SK-N-SH (cell line): ENCODE measurements at places on chromosomes 6 and 20. TPM values are rescaled to one million over a fixed set of nuclear protein-coding genes. Genes with fewer than 3 reads are reported as not detected.

Gene SLC25A27
- polyA plus RNA-seq, result 0.66 and 1.7 TPM in 2 replicates

Gene IL20RA
- 0.10 and 0.29 TPM in 2 replicates for polyA plus RNA-seq

Gene CRYBG1
- 13.8 and 14.9 TPM in 2 replicates for polyA plus RNA-seq

Gene SGK2
- 0.21 and 0.57 TPM in 2 replicates for polyA plus RNA-seq

Gene CRISP3
- not detected in 2 replicates for polyA plus RNA-seq

Gene ELOVL2
- polyA plus RNA-seq, result 0.39 and 0.49 TPM in 2 replicates

Gene HSP90AB1
- 843 and 1,069 TPM in 2 replicates for polyA plus RNA-seq

Gene CRIP3
- 0.11 TPM in 1 of 2 replicates, not detected in the other for polyA plus RNA-seq

Gene C6orf62
- polyA plus RNA-seq, result 36.0 and 42.3 TPM in 2 replicates

Gene SNAP25
- 42.4 and 46.0 TPM in 2 replicates for polyA plus RNA-seq

Gene TOP1
- polyA plus RNA-seq, result 8.9 and 11.9 TPM in 2 replicates

Gene DLL1
- polyA plus RNA-seq, result 0.08 and 0.25 TPM in 2 replicates

Gene MCHR2
- polyA plus RNA-seq, result not detected in 2 replicates

Gene STX11
- 0.15 and 0.41 TPM in 2 replicates for polyA plus RNA-seq

Gene SMOC2
- polyA plus RNA-seq, result not detected in 2 replicates

Gene SRSF12
- polyA plus RNA-seq, result 1.1 TPM in 2 replicates

Gene MDFI
- polyA plus RNA-seq, result 6.3 and 7.0 TPM in 2 replicates

Gene JPH2
- 0.67 and 0.75 TPM in 2 replicates for polyA plus RNA-seq

Gene CALHM4
- polyA plus RNA-seq, result not detected in 2 replicates

DNA sequence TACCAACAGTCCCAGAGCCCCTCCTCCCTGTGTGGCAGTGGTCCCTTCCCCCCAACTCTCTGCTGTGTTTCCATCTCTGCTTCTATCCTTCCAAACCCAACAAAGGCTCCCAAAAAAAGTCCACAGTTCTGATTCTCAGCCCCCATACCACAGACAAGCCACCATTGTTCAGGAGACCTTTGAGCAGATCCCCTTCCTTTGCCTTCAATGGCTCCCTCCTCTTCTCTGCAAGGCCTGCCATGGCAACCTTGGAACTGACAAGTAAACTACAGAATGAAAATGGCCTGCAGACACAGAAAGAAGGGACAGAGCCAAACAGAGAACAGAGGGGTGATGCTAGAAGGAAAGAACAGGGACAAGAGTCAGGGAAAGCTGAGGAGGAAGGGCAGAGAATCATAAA, 23.2 kb downstream of the OR2H2 start:
- no peak for DNase-seq

- no peak for DNase-seq
Observed at GRCh38 chr6:26067367-26067766, 19.9 kb upstream of the HFE start.

GRCh38 chr20:19590382-19590781, 167.7 kb upstream of the RIN2 start:
- no peak for DNase-seq

DNA sequence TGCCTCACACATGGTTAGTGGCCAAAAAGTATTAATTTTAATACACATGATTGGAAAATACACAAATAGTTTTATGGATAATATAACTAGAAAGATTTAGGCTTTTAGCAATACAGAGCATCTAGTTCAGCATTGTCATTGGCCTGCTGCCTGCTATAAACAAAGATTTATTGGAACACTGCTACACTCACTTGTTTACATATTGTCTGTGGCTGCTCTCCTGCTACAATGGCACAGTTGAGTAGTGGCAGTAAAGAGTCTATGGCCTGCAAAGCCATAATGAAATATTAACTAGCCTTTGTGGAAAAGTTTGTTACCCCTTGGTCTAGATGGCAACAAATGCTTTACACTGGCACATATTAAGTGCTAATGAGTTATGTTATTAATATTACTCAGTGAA, 37.8 kb downstream of the ZNF451 start:
- DNase-seq, result no peak

- DNase-seq, result no peak
Observed at GRCh38 chr6:19382676-19383075, 454.5 kb upstream of the ID4 start.

- no peak for DNase-seq
Observed at GRCh38 chr6:140475086-140475485, 1100.6 kb upstream of the CITED2 start.

GRCh38 chr6:105545947-105546731, 143.3 kb upstream of the PREP start:
- no peak for DNase-seq

- DNase-seq, result no peak
Observed at GRCh38 chr20:11581271-11581670, 336.4 kb upstream of the BTBD3 start.

- DNase-seq, result no peak
Observed at GRCh38 chr20:41524980-41525613, 93.1 kb downstream of the CHD6 start.

DNA sequence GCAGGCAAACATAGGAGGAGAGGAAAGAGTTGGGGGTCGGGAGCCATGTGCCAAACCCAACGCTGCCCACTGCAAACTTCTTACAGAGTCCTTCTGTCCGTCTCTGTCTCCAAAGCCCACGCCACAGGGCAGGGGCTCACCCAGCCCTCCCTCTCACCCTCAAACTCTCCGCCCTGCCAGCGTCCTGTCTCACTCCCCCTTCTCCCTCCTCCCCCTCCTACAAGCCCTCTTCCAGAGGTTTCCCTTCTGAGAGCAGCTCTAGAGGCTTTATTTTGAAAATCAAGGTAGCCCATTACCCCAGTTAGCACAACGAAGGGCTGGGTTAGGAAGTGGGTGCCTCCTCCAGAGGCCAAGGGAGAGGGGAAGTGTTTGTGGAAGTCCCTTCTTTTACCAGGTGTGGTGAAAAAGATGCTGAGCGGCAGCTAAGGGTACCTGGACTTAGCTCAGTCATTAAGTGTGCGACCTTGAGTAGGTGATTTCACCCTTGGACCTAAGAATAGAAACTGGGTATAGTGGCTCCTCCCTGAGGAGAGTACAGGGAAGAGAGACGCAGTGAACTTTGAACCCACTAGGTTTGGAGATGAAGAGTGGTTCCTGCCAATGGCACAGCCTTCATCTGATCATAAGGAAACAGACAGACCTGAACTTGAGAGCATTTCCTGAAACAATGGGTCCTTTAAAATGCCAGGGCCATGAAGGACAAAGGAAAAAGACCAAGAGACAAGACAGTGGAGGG, 123.8 kb downstream of the BANF2 start:
- no peak for DNase-seq

- DNase-seq, result no peak
Observed at GRCh38 chr6:55399351-55399750, 72.1 kb downstream of the GFRAL start.

- DNase-seq, result no peak
Observed at GRCh38 chr6:42257063-42257462, 39.4 kb upstream of the MRPS10 start.

DNA sequence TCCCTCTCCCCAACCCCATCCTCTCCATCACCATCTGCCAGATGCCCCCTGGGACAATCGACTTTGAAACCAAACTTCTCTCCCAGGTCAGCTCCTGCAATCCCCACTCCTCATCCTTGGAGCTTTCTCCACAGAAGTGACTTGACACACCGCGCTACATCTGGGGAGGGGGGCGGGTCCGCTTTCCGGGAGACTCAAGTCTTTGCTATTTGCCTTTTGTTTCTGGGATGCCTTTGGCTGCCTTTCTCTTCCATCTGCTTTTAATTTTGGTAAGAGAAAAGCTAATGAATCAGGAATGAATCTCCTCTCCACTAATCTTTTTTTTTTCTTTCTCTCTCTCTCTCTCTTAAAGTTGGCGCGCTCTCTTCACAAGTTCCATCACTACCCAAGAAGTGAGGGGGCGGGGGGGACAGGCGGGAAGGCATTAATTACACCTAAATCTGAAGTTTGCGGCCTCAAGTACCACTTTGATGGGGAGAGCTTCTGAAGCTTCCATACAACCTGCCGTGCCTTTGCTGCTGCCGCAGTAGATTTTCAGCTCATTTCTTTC, 664 bp upstream of the TPBG start:
- peak; percentile 21 for DNase-seq

DNA sequence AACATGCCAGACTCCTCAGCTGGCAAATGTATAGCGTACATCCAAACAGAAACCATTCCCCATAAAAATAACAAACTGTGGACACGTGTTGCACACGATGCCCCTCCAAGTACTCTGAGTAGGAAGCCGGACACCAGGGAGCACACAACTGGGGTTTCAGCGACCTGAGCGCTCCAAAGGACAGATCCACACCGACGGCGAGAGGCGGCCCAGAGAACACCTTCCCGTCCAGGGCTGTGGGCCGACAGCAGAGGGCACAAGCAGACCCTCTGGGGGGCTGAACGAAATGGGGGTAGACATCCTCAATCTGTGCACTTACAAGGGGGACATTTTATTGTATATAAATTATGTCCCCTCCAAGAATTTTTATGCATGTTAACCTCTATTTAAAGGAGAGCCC, 24.7 kb downstream of the TAF4 start:
- DNase-seq, result no peak

- DNase-seq, result no peak
Observed at GRCh38 chr20:43939762-43940121, 25.1 kb downstream of the TOX2 start.

- no peak for DNase-seq
Observed at GRCh38 chr20:38418509-38419204, 16.5 kb downstream of the SNHG17 start.

DNA sequence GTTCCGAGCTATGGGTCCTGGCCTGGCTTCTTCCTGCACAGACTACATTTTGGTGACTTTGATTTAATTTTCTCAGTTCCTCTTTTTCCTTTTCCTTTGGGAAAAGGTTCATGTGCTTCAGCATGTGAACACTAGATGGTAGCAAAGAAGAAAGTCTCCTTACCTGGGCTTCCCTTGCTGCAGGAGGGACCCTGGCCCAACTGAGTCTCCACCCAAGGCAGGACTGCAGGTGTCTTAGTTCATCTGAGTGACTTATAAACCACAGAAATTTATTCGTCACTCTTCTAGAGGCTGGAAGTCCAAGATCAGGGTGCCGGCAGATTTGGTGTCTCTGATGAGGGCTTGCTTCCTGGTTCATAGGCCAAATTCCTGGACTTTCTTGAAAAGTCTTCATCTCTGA, 163.2 kb downstream of the SYCP2 start:
- DNase-seq, result no peak

DNA sequence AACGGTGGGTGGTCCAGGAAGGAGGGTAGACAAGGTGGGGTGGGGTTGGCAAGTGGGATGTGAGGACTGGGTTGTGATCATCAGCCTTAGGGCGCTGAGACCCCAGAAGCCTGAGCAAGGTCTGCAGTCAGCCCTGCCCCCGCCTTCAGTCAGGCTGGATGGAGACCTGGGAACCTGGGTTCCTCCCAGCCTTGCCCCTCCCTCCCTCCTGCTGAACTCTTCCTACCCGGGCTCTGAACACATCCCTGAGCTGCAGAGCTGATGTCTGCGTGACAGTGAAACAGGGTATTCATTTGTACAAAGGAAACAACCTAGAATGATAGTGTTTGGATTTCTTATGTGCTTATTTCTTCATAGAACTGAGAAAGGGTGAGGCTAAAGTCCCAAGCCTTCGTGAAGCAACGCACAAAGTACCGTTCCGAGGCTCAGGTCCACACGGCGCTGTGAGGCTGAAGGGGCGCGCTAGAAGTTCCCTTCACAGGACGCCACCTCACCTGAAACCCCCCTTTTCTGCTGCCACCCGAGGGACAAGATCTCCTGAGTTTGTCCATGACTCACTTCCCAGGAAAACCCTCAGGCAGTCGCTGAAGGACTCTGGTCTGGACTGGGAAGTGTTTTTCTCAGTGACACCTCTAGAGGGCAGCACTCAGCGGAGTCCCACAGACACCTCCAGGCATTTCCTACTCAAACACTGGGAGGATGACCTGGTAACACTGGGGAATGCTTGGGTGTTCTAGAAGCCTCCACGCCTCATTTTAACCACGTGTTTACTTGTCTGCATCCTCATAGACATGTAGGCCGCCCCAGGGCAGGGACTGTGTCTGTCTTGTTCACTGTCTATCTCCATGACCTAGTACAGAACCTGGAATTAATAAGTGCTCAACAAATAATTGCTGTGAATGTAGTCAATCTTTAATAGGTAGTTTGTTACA, 1.2 kb downstream of the GSTA5 start:
- DNase-seq, result peak; percentile 68

DNA sequence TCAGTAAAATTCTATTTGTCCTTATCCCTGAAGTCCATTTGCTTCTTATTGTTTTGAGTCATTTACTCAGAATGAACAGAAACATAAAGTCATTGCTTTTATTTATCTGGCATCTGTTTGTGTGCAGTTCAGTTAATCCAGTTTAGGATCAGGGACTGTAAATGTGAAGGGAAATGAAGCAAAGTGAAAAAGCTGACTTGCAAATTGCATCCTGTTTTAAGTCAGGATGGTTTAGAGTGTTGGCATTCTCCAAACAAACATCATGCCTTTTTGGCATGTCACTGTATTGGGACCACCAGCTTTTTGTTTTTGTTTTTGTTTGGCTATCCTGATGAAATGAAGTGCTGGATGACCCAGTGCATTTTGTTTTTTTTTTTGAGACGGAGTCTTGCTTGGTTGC, 100.2 kb upstream of the CLDN20 start:
- DNase-seq, result no peak

DNA sequence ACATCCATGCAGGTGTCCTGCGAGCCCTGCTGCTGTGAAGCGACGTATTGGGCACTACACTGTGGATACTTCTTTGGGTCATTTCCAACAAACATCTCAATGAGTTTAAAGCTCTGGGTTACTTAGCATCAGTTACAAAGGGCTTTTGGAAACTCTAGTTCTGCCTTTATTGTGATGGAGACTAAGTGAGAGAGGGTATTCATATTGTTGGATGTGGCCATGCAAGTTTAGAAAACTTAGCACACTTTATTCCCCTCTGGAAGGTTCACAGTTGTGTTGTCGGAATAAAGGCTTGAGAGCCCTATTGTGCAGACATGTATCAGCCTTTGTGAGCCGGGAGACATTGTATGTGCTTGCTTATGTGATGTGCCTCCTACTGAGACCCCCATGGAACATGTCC, 22.1 kb downstream of the DUSP22 start:
- DNase-seq, result no peak

- no peak for DNase-seq
Observed at GRCh38 chr20:36096435-36096834, 58.1 kb upstream of the EPB41L1 start.

GRCh38 chr6:166167258-166167731, 356 bp downstream of the TBXT start:
- no peak for DNase-seq

DNA sequence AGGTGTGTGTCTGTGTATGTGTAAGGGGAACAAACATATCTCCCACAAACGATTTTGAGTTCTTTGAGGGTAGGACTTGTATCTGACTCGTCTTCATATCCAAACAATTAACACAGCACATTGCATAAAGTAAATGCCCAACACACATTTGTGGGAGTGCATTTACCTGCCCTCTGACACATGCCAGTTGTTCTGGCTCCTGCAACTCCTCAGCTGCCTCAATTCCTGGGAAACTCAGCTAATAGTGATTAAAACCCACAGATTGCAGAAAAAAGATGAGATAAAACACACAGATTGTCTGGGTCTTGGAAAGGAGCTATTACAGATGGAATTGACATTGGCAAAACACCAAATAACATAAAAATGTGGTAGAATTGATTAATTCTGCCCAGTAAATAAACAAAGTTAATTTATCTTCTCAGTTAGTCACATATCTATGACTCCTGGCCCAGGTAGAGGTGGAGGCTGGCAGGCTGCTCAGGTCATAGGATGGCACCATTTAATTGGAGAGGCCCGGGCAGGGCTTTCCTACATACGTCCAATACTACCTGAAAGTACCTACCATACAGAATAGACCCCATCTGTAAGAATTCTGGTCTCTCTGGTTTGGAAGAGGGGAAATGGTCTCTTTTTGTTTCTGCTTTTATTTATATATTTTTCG, 71.5 kb upstream of the IFNGR1 start:
- DNase-seq, result no peak

GRCh38 chr20:24673678-24674570, 204.5 kb downstream of the SYNDIG1 start:
- no peak for DNase-seq

GRCh38 chr20:54234991-54235390, 27.1 kb downstream of the PFDN4 start:
- DNase-seq, result no peak
